ENCODE measurements at places on chromosomes 2 and 18.

- peak; percentile 98 for DNase-seq
Observed at GRCh38 chr2:144553379-144553778, 33.5 kb upstream of the ZEB2 start.

DNA sequence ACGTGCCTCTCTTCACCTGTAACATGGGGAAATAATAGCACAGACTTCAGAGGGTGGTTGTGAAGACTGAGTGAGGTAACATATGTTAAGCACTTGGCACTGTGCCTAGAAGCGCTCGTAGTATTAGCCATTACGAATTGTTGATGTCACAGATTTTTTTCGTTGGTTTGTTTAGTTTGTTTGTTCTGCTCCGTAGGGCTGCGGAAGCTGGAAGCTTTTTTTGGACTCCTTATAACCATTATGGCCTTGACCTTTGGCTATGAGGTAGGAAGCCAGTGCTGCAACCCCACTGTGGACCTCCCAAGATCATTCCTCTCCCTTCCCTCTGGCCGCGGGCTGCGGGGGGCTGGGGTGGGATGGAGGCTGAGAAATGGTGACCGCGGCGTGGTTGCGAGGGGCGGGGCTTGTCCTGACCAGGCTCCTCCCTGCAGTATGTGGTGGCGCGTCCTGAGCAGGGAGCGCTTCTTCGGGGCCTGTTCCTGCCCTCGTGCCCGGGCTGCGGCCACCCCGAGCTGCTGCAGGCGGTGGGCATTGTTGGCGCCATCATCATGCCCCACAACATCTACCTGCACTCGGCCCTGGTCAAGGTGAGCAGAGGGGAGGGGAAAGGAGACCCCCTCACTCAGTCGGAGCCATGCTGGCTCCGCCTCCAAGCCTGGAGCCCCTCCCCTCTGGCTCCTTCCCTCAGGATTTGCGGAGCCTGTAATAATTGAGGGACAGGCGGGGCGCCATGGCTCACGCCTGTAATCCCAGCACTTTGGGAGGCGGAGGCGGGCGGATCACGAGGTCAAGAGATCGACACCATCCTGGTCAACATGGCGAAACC lies 5.5 kb downstream of the SLC11A1 start:
- peak; percentile 71 for DNase-seq

DNA sequence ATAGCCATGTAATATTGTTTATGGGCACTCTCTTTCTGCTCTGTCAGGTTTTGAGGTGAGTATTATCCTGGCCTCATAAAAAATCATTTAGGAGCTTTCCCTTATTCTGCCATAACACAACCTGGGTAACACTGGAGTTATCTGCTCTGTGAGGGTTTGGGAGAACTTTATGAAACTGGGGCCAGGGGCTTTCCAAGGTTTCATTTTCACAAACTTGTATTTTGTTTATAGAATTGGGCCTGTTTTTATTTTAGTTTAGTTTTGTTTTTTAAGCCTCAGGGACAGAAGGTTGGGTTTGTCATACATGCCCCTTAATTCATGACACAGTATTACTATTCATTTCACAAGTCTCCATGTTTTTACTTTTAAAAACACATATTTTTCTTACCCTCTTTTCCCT lies 83.5 kb downstream of the IRS1 start:
- DNase-seq: no peak

- no peak for DNase-seq
Observed at GRCh38 chr18:76054156-76054555, 440.9 kb downstream of the ZNF516 start.

DNA sequence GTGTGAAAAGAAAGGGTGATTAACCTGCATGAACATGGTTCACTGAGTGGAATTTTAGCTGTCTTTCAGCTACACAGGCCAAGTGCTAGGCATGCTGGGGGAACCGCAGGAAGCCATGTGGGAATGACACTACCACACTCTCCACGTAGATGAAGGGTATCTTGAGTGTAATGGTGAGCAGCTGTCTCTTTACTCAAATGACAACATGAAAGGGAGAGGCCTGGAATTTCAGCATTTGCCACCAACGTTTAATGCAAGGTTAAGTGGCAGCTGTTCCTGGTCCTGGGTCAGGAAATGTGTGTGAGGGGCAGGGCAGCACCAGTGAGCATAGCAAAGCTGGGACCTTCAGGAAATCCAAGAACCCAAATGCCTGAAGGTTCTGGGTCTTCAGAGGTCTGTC lies 588.4 kb downstream of the SLC4A3 start:
- no peak for DNase-seq

DNA sequence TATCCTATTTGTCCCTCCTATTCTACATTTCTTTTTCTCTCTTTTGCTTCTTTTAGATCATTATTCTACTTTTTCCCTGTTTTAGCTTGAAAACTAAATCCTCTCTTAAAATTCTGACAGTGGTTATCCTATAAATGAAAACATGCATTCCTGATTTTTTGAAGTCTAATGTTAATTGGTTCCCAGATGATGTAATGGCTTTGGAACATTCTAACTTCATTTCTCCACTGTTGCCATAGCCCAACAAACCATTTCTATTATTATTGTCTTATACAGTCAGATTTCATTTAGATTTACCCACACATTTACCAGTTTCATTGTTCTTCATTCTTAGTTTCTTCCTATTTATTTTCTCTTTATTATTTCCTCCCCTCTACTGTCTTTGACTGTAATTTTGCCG lies 36.5 kb downstream of the SIGLEC15 start:
- DNase-seq: no peak
